ENCODE measurements at places on chromosomes 16 and 17. TPM values are rescaled to one million over a fixed set of nuclear protein-coding genes. Genes with fewer than 3 reads are reported as not detected.

DNA sequence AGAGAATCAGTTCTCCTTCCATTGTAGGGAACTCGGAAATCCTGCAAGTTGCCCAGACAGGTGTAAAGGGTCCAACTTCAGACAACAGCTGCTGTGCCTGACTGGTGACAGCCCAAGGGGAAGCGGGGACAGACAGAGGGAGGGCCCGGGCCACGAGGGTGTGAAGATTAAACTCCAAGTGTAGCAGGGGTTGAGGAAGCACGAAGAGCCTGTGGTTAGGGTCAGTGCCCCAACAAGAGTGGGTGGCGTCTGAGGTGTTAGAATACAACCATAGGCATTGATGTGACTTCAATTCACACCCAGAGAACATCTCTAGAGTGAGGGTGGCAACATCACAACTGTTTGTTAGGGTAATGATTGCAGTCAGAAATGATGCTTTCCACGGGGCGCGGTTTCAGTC, 39.1 kb downstream of the ASPA start:
- H3K27me3 ChIP-seq, result no peaks in the 10 kb centered on the region
- H3K27ac ChIP-seq, result no peak overlapping the region
- no peak for DNase-seq
- H3K4me3 ChIP-seq, result no peak overlapping the region

- H3K27me3 ChIP-seq, result no peaks in the 10 kb centered on the region
- peaks cover 24% of the 10 kb centered on the region for H3K36me3 ChIP-seq
- H3K4me1 ChIP-seq, result peaks cover 19% of the 10 kb centered on the region
- DNase-seq, result no peak
These were observed 32.6 kb downstream of the CTCF start for GRCh38 chr16:67594956-67595355.

DNA sequence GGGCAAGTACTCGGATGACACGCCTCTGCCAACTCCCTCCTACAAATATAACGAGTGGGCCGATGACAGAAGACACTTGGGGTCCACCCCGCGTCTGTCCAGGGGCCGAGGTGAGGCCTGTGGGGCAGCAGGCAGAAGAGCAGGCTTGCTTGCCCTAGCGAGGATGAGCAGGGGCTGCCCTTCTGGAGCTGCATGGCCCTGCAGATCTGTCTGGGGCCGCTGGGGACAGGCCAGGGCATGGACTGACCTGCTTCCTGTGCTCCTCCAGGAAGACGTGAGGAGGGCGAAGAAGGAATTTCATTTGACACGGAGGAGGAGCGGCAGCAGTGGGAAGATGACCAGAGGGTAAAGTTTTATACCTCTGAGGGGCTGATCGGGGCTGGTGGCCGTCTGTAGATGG, 5.3 kb downstream of the DHX38 start:
- peaks cover 10% of the 10 kb centered on the region for H3K4me1 ChIP-seq
- peaks cover 17% of the 10 kb centered on the region for H3K36me3 ChIP-seq
- no peak overlapping the region for H3K27ac ChIP-seq
- DNase-seq, result no peak
- no peak overlapping the region for H3K4me3 ChIP-seq

DNA sequence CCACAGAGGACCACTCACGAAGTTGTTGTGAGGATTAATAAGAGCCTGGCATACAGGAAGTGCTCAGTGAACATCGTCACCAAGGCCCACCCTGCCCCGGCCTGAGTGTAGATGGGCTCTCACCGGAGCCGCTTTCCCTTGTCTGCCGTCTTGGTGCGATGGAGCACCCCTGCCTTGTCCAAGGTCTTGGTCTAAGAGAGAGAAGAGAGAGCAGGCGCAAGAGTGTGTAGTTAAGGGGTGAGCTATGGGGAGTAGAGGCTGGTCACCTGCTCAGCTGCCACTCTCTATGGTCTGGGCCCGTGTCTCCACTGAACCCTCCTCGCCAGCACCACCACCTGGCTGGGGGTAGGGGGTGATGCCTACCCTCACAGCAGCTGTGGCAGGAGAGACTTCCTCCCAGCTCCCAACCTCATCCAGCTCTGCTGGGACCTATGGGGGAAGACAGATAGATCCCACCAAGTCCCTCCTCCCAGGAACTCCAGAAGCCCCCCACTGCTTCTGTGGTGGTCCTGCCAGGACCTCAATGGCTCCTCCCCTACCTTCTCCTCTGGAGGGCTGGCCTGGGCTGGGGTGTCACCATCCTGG, 28.7 kb downstream of the ARHGAP27 start:
- H3K27me3 ChIP-seq, result no peaks in the 10 kb centered on the region
- no peak overlapping the region for H3K27ac ChIP-seq
- no peaks in the 10 kb centered on the region for H3K36me3 ChIP-seq
- H3K4me3 ChIP-seq, result no peak overlapping the region

DNA sequence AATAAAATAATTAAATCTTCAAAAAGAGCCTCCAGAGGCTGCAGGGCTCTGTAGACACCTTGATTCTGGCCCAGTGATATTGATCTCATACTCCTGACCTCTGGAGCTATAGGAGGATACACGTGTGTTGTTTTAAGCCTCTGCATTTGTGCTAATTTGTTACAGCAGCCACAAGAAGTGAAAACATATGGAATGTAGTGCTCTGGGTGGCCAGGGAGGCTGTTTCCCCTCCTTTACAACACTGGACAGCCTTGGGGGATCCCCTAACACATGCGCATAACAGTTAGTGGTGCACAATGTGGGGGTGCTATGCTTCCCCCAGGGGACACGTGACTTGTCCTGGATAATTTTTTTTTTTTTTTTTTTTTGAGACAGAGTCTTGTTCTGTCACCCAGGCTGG, 4.7 kb upstream of the ZNF500 start:
- H3K4me1 ChIP-seq, result peaks cover 16% of the 10 kb centered on the region
- H3K4me3 ChIP-seq, result no peak overlapping the region
- H3K27ac ChIP-seq, result no peak overlapping the region
- no peaks in the 10 kb centered on the region for H3K36me3 ChIP-seq

TNFRSF12A gene
- total RNA-seq, result 24.0 TPM

SLC16A13 gene
- 15.5 TPM for total RNA-seq

ARL5C gene
- total RNA-seq, result not detected

Data from type B pancreatic cell (in vitro differentiated cells).